Activated CD4-positive, alpha-beta T cell treated with anti-CD3 and anti-CD28 coated beads, Interleukin-2, amount 50 U/mL, for 1 hour (primary cell): ENCODE measurements at places on chromosomes 7 and 10.

DNA sequence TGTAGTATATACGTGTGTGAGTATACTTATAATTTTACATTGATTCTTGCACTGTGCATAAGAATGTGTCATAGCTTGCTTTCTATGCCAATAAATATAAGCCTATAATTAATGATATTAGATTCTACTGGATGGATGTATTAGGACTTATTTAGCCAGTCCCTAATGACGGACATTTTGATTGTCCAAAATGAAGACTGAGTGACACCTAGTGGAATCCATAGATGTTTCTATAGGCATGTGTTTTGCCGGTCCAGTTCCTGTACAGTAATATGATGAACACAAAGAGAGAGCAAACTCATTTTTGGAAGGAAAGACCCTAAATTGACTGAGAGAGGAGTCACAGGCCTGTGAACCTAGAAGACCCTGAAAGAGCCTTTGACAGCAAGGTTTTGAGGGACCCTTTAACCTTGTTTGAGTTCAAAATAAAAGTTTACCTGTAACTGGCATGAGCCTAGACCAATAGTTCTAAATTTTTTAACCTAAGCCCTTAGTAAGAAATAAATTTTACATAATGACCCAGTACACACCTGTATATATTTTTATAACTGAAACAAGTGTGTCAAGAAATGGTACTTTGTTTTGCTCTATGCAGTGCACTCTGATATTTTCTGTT is 42.4 kb upstream of the AGBL3 start:
- no peak for DNase-seq

GRCh38 chr10:97798958-97799610 is 27.3 kb upstream of the SFRP5 start:
- no peak for DNase-seq

DNA sequence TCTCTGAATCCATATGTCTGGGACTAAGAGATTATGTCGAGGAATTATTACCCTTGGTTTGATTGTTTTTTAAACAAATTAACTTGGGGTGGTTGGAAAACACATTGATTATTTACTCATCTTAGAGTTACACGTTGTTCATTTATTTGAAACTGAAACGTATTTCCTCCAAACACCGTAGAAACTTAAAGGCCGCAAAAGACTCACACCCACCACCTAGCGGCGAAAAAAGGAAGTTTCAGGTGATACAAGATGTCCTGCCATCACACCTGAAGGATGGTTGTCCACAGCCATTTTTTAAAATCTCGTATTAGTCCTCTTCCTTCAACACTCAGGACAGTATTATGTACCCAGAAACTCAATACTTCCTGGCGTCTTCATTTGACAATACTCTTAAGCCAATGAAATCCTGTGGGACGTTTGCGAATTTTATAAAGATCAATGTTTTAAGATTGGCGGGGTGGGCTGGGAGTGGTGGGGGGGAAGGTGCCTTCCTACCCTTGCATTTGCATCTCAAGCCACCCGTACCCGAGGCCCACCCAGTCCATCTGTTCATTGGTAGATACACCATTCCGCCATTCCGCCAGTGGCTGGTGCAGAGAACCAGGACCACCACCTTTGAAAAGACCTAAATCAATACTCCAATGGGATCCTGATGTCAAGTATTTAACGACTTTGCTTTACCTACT is 1.4 kb upstream of the LCOR start:
- DNase-seq: peak; percentile 75

DNA sequence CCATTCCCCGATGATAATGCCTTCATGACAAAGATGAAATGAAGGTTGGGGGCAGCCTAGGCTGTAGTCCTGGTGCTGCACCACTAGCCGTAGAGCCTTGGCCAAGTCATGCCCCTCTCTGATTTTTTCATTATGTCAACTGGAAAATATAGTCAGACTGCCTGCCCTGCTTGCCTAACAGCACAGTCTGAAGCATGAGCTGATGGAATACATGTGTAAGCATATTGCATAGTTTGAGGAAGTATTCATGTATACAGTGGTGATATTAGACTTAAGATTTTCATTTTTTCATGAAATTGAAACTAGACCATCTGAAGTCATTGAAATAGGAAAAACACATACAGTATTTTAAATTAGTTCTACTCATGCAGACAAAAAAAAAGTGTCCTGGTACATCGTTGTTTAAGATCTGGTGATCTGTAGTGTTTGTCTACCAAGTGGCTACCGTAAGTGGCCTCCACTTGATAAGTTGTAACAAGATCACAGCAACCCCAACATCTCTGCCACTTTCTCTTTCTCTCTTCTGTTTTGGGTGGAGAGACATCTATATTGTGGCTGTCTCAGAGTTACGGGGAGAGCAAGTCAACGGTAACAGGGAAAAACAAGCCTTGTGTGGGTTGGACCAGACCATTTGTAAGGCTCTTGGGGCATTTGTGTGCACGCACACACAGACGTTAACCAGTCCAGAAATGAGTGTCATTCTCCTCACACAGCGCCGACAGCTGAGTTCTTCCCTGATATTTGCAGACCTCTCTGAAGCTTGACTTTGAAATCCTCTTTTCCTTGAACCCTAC is 716.6 kb upstream of the GALNT17 start:
- no peak for DNase-seq

DNA sequence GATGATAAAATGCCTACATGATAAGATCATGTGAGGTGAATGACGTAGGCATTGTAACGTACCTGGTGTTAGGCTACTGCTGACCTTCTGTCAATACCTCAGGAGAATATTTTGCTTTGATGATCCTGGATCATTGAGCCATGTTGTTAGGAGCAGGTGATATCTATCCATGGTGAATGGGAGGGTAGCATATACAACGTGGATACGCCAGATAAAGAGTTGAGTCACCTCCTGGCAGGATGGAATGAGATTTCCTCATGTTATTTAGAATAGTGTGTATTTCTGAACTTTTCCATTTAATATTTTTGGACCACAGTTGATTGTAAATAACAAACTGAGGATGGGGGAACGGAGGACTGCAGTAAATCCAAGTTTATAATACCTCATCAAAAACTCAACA is 11.8 kb upstream of the CLDN12 start:
- DNase-seq: no peak

- DNase-seq: no peak
Measured at GRCh38 chr7:35893649-35894048, 92.8 kb downstream of the SEPTIN7 start.

DNA sequence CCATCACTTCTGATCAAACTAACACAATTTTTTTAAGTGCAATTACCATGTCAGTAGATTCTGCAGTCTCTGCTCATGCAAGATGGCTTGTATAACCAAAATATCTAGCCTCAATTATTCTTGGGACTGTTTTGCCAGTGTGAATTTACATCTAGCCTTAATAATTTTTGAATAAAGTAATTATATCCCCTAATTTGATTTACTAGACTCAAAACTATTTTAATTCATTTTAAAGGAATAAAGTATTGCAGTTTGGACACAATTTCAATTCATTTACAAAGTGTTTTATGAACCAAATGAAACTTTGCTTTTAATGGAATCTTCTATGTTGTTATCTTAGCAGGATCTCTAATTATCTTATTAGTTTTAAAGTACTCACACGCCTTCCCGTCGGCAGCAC is 55.7 kb downstream of the SGCE start:
- DNase-seq: no peak
